ENCODE measurements at places on chromosomes 5 and 9. TPM values are rescaled to one million over a fixed set of nuclear protein-coding genes. Genes with fewer than 3 reads are reported as not detected.

DNA sequence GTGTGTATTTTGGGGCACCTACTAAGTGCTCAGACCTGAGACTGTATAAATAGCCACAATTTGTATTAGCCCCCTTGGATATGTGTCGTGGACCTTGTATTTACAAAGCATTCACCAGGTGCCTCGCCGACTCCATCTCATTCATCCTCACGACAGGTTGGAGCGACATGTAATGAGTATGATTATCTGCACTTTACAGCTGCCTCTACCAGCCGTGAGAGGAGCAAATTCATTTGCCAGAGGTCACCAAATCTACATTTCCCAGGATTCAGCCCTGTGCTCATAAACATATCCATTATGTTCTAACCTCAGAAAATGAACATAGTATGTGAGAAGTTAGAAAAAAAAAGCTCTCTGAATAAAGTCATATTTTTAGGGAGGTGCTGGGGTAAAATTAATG is 167.4 kb downstream of the ZDHHC21 start:
- no peak for DNase-seq
- no peaks in the 10 kb centered on the region for H3K36me3 ChIP-seq
- no peak overlapping the region for H3K27ac ChIP-seq

DNA sequence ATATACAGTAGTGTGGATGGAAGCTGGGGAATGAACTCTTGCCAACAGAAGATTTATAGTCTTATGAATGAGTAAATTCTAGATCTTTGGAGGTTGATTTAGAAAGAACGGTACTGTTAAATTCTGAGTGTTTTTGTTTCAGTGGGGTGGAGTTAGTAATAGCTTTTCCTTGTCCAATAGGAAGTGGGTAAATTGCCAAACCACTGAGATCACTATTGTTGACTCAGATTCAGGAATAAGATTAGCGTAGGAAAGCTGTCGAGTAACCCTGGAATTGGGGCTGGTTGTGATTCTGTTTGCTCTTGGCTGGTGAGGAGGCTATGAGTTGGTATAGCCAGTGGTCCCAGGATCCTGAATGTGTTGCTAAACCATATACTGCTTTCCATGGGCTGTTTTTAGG is 155.6 kb downstream of the ARHGAP26 start:
- H3K36me3 ChIP-seq: no peaks in the 10 kb centered on the region
- H3K4me1 ChIP-seq: no peaks in the 10 kb centered on the region
- no peak overlapping the region for H3K4me3 ChIP-seq

- no peak overlapping the region for H3K27ac ChIP-seq
- no peaks in the 10 kb centered on the region for H3K27me3 ChIP-seq
- H3K4me3 ChIP-seq: no peak overlapping the region
Observed at GRCh38 chr5:172102218-172102870, 85.7 kb downstream of the STK10 start.

GRCh38 chr5:143923634-143924266 is 111.8 kb downstream of the HMHB1 start:
- no peak overlapping the region for H3K4me3 ChIP-seq
- H3K36me3 ChIP-seq: no peaks in the 10 kb centered on the region
- no peak overlapping the region for H3K27ac ChIP-seq
- no peaks in the 10 kb centered on the region for H3K4me1 ChIP-seq
- no peak for DNase-seq

DNA sequence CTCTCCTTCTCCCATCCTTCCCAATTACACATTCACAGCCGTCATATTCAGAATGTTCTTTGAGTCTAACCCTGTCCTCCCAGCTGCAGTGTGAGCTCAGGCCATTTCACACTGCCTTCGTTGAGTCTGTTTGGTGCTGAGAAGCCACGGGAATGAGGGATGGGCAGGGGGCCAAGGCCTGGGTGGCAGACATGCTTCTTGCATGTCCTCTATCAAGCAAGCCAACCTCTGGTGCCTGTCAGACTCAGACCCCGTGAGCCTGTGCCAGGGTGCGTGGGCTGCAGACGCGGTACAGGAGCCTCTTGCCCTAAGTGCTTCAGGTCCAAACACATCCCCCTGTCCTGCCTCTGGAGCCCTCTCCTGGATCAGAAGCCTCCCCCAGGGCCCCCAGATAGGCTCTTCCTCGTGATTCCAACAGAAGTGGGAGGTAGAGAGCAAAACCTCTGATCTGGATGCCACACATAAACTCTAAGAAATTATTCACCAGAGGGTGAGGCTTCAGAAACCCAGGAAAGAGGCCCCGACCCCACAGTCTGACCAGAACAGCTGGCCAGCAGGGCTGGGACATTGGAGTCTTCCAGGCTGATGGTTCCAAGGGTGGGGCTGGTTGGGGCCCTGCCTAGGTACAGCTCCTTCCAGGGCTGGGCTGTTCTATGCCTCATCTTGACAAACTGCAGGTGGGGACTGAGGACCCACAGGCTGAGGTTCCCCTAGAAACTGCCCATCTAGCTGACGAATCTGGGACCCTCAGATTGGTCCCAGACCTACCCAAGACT is 46.7 kb upstream of the CDKN2AIPNL start:
- DNase-seq: peak; percentile 75
- no peaks in the 10 kb centered on the region for H3K36me3 ChIP-seq
- no peaks in the 10 kb centered on the region for H3K27me3 ChIP-seq
- H3K4me1 ChIP-seq: peaks cover 39% of the 10 kb centered on the region
- peak overlapping the region; percentile 99 for H3K27ac ChIP-seq
- H3K4me3 ChIP-seq: no peak overlapping the region

The ZNF658 gene
- total RNA-seq: 4.3 TPM

The HTR1A gene
- total RNA-seq: not detected
